CD4-positive, CD25-positive, alpha-beta regulatory T cell (primary cell): ENCODE measurements at places on chromosomes 5 and 9. TPM values are rescaled to one million over a fixed set of nuclear protein-coding genes. Genes with fewer than 3 reads are reported as not detected.

Gene SLC1A1
- 0.76 TPM for total RNA-seq

Gene GLDC
- total RNA-seq = not detected

Gene RASEF
- not detected for total RNA-seq

- peak; percentile 68 for DNase-seq
- H3K27ac ChIP-seq = no peak overlapping the region
- H3K4me1 ChIP-seq = peaks cover 4% of the 10 kb centered on the region
- no peaks in the 10 kb centered on the region for H3K36me3 ChIP-seq
These were observed 6.1 kb upstream of the CRB2 start for GRCh38 chr9:123349691-123350480.

Gene PPIC
- not detected for total RNA-seq

- no peak for DNase-seq
- H3K4me3 ChIP-seq = no peak overlapping the region
- no peaks in the 10 kb centered on the region for H3K27me3 ChIP-seq
- no peaks in the 10 kb centered on the region for H3K4me1 ChIP-seq
- no peaks in the 10 kb centered on the region for H3K36me3 ChIP-seq
These were observed 183.0 kb upstream of the FTMT start for GRCh38 chr5:121668635-121669034.
